ENCODE measurements at places on chromosomes 16 and 17.

- no peak for DNase-seq
These were observed 393 bp downstream of the PSMC3IP start for GRCh38 chr17:42577140-42577531.

DNA sequence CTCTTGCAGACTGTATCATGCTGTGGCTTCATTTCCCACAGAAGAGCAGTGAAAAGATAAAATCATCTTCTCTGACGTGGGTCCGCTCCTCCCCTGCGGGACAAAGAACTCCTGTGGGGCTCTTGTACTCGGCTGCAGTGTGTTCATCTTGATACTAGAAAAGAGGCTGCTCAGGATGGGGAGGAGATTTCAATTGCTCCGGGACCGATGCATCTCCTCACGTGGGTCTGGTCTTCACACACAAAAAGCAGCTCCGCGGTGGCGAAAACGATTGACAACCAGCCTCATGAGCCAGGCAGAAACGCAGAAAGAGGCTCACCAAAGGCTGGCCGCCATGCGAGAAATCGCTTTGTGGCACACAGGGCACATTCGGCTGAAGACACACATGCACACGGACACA, 14.4 kb upstream of the KCNJ18 start:
- no peak for DNase-seq

DNA sequence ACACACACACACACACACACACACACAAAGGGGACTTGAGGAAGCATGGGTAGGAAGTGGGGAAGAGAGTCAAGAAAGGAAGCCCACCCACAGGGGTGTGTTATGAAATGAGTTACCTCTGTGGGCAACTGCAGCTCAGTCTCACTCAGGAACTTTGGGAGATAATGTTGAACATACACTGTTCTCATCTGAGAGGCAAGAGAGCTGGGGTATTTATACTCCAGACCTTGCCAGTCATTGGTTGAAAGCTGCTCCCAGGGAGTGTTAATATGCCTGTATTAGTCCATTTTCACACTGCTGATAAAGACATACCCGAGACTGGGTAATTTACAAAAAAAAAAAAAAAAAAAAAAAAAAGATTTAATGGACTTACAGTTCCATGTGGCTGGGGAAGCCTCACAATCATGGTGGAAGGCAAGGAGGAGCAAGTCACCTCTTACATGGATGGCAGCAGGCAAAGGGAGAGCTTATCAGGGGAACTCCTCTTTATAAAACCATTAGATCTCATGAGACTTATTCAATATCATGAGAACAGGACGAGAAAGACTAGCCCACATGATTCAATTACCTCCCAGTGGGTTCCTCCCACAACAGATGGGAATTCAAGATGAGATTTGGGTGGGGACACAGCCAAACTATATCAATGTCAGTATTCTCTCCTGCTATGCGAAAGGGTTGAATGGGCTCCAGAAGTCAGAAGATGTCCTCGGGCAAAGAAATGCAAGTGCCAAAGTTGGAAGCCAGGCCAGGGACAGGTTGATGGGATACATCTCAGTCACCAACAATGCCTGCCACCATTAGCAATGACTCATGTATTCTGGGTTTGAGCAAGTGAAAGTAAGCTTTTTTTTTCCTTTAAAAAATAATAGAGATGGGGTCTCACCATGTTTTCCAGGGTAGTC, 270.5 kb downstream of the MRTFB start:
- DNase-seq: no peak

DNA sequence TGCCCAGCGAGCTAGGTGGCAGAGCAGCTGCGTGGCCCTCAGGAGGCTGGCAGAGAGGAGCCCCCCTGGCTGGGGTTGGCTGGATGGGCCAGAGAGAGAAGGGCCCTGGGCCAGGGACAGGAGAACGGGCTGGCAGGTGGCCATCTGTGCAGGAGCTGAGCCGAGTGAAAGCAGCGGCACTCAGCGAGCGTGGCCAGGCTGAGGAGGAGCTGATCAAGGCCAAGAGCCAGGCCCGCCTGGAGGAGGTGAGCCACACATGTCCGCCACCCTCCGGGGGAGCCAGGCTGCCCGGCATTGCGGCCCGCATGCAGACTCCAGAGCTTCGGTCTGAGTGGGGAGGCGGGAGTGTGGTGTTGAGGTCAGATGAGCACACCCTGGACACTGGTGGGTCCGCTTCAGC, 2.1 kb upstream of the RAC3 start:
- DNase-seq: no peak

DNA sequence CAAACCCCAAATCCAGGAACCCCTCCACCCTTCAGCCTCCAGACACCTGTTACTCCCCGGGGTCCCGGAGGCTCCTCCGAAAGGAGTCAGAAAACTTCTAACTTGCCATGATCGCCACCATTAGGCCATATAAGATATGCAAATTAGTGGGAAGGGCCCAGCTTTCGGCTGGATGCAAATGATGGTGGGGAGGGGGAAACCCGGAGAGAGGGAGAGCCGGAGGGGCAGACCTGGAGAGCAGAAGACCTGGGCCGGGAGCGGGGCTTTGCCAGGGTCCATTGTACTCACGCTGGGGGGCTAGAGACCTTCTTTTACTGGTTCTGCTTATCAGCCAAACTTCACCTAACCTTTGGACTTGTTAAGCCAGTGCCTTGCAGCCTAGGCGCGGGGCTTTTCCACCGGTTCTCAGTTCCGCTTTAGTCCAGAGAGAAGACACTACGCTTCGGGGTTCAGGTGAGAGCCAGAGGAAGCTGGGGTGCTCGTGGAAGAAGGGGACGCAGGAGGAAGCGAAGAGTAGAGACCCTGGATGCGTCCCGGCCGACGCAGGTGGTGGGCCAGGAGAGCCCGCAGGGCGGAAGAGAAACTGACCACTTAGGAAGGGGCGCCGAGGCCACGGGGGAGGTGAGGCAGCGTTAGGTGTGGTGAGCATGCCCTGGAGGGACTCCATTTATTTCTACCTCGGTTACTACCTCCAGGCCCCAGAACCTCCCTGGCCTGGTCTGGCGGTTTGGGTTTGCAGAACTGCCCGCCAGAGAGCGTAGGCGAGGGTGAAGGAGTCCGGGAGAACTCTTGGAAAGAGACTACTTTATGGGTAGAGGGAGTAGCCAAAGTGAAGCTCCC, at the start of gene HNF1B:
HNF1B (minus strand) TSS at position 99 of the 840 bp plus-strand sequence. CDS start 175 bp downstream, outside the sequence.
- DNase-seq: no peak

DNA sequence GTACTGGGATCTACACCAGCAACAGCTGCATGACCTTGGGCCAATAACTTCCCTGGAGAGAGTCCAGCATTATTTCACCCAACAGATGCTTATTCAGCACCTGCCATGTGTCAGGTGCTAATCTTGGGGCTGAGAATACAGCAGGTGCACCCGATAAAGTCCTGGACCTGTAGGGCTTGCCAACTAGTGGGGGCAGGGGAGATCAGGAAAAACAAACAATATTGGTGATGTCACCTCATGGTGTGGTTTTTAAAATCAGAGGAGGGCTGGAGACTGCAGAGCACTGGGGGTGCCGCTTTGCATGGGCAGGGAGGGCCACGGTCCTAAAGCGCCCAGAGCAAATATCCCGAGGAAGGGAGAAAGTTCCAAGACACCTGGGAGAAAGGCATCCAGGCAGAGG, 218.8 kb downstream of the C16orf95 start:
- no peak for DNase-seq

DNA sequence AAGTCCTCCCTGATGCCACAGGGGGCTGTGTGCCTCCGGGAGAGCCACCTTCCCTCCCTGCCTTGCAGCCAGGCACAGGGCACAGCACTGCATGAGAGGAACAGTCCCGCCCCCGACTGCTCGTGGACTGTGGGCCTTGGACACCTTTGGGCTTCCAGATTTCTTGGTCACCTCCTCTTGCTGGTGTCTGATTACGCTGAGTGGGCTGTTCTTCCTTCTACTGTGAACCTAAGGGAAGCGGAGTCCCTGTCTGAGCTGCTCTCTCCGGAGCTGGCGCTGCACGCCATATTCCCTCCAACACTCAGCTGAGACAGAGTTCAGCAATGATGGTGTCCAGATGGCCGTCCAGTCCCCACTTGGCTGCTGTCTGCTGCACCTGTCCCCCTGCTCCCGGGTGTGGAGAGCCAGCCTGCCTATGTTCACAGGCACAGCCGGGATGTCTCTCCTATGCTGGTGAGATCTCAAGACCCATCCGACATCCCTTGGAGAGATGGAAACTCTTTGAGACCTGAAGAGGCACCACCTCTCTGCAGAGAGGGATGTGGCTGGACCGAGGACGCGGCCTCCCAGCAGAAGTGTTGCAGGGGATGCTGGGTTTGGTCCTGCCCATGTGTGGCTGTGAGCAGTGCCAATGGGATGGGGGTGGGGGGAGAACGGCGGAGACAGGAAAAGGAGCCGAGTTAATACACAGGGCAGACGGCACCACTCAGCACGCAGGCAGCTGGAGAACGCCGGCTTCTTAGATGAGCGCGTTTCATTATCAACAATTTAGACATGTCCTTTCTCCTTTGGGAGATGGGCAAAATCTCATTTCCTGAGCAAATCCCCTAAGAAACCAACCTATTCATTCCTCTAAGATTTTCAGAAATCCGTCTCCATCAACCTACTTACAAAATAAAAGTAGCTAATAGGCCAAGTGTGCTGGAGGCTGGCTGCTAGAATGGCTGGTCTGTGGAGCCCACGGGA, 171.9 kb downstream of the ENGASE start:
- DNase-seq: no peak

DNA sequence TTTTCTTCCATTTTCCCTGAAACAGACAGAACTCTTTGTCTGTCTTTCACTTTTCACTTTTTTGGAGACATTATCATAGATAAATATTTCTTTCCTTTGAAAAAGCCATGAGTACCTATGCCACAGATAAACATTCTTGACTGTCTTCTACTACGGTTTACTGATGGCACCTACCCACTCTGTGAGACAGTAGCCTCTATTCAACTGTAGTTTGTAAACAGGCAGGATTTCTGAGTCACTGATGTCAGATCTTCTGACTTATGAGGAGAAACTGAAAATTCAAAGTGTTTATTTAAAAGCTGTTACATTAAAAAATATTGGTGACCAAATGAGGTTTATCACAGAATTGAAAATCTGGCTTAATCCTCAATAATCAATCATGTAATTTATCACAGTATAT, 658.4 kb downstream of the TOX3 start:
- no peak for DNase-seq

DNA sequence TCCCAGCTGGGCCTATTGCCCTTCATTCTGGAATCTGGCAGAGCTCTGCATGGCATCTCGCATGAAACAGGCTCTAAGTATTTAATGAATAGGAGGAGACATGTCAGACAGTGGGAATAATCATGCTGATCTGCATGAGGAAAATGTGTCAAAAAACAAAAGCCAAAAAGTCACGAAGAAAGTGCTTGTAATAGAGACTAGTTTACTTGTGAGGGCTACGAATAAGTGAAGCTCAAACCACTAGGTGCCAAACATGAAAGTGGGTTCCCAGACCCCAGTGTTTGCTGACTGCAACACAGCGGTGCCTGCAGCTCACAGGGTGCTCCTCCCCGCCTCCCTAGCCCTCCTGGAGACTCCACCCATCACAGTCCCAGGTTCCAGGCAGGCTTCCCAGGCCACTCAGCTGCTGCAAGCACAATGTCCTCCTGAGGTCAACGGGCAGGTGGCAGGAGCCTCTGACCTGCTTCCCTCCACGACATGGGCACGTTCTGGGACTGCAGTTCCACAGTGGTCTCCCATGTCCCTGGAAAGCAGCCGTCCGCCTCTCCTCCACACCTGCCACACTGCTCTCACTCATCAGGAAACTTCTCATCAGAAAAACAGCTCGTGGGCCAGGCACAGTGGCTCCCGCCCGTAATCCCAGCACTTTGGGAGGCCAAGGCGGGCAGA, 96.5 kb downstream of the ANKRD11 start:
- no peak for DNase-seq
